Stimulated activated CD4-positive, alpha-beta T cell treated with anti-CD3 and anti-CD28 coated beads, Interleukin-1b, Interleukin-23, amount 100 ng/mL, for 1 hour (primary cell): ENCODE measurements at places on chromosomes 1 and 21.

- no peak for DNase-seq
Measured at GRCh38 chr1:8822373-8823294, 5.2 kb upstream of the RERE start.

- no peak for DNase-seq
Measured at GRCh38 chr21:43758111-43758641, 17.9 kb downstream of the CSTB start.

DNA sequence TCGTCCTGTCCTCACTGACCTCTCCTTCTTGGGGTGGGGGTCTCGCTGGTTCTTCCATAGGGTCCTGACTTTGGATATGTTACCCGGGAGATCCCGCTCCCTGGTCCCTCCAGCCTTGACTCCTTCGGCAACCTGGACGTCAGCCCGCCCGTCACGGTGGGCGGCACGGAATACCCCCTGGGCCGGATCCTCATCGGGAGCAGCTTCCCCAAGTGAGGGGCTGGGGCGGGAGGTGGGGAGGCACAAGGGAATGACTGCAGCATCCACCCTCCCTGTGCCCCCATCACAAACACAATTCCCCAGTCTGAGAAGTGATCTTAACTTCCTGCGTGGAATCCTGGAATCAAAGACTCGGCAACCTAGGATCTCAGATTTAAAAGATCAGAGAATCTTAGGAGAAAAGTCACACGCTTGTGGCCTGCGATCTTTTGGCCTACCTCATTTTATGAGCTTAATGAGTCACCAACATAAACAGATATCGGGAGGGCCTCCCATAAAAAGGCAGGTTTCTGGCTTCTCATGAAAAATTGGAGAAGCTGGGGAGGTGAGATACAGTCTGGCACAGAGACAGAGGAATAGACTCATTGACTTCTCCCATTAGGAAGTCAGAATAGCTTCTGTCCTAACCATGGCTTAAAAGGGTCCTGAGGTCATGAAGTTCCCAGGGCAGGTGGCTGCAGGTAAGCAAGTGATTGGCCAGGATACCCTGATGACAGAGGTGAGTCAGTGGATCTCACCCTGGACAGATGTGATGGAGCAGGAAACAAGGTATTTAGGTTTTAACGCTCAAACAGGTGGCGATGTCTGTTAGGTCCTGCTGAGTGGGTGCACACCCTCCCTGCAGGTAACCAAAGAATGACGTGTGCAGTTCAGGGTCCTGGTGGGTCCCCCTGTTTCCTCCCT, 15.9 kb upstream of the PADI3 start:
- DNase-seq: no peak

DNA sequence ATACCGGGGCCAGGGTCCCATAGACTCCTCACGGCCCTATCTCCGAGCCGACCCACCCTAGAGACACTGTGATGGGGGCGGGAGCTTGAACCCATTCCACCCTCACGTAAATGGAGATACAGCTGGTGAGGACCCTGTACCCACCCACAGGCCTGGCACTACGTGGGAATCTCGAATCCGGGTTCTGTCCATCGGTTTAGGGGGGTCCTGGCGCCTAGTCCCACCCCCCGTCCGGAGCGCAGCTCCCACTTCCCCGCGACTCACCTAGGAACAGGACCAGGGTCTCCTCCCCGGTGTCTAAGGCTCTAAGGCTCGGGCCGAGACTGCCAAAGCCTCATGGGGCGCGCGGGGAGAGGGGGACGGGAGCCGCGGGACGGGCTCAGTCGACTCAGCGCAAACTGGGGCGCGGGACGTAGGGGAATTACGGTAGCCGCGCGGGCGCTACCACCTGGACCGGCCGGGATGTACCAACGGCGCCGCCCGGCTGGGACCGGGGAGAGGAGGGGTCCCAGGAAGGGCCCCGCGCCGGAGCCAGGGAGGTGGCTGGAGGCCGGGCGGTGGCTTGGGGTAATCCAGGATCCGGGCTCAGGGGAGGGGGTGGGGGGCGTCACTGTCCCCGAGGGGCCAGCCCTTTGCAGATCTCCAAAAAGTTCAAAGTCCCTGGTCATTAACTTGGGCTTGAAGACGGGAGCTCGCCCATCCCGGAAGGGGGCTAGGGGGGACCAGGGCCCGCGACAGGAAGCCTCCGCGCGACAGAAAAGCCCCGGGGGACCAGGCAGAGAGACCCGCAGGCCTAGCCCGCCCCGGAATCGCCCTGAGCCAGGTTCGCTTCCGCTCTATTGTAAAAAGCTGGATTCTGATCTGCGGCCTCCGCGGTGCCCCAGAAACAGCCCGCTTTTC, 1.0 kb downstream of the PLEKHG5 start:
- DNase-seq: no peak

GRCh38 chr1:212355230-212355969, 59.3 kb downstream of the PACC1 start:
- no peak for DNase-seq

GRCh38 chr1:209600541-209600940, 17.0 kb downstream of the CAMK1G start:
- no peak for DNase-seq

GRCh38 chr1:230772457-230773395, 25.5 kb downstream of the CAPN9 start:
- no peak for DNase-seq

DNA sequence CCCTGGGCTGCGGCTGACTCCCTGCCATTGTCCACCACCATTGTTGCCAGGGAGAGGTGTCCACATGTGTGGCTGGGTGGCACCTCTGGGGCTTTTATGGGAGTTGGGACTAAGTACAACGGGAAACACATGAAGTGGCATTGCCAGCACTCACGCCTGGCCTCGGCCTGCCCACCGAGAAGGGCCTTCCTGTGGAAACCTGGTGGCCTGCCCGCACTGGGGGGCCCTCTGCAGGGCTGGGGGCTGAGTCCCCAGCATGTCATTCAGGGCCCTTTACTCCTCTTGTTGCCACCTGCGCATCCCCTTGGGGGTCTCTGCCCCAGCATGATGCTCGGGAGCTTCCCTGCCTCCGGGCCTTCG, 35.5 kb upstream of the RUNX3 start:
- no peak for DNase-seq

DNA sequence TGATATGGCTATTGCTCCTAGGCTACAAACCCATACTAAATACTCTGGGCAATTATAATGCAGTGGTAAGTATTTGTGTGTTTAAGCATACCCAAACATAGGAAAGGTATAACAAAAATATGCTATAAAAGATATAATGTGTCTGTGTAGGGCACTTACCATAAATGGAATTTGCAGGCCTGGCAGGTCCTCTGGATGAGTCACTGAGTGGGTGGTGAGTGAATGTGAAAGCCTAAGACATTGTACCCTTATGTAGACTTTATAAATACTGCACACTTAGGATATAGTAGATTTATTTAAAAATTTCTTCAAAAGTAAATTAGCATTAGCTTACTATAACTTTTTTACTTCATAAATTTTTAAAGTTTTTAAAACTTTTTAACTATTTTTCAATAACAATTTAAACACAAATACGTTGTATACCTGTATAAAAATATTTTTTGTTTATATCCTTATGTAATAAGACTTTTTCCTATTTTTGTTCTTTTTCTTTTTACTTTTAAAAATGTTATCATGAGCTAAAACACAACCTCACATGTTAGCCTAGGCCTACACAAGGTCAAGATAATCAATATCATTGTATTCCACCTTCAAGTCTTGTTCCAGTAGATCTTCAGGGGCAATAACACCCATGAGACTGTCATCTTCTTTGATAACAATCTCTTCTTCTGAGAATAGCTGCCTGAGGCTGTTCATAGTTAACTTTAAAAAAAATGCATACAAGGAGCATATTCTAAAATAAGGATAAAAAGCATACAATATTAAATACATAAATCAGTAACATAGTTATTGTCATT, 306.3 kb upstream of the RGS18 start:
- DNase-seq: no peak

DNA sequence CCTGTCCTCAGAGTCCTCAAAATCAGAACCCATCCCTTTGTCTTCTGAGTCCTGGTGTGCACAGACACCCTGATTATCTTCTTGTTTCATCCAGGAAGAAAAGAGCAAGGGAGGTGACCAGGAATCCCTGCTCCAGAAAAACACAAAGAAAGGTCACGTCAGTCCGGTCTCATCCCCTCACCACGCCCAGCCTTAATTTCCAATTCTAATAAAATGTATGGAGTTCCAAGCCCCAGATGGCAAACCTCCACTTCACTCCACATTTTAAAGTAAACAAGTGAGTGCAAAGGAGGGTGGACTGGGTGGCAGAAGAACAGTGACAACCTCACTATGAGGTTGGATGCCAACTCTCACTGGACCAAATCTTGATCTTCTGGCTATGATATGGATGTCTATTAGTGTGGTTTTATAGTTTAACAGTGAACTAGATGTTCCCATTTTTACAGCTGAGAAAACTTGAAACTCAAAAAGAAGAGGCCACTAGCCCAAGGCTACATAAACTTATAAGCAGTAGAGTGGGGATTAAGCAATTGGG, 22.0 kb downstream of the ZNF697 start:
- DNase-seq: no peak

- no peak for DNase-seq
Measured at GRCh38 chr1:194487172-194487571, 1300.8 kb upstream of the B3GALT2 start.

- DNase-seq: no peak
Measured at GRCh38 chr1:39648496-39648895, 9.1 kb upstream of the HEYL start.

- DNase-seq: no peak
Measured at GRCh38 chr1:155188268-155188667, 14.6 kb downstream of the TRIM46 start.

GRCh38 chr1:218711884-218712674, 366.9 kb downstream of the TGFB2 start:
- DNase-seq: no peak

GRCh38 chr1:147273409-147274336, 31.2 kb downstream of the CHD1L start:
- DNase-seq: no peak

- DNase-seq: no peak
Measured at GRCh38 chr1:9190234-9190633, 44.3 kb upstream of the H6PD start.

DNA sequence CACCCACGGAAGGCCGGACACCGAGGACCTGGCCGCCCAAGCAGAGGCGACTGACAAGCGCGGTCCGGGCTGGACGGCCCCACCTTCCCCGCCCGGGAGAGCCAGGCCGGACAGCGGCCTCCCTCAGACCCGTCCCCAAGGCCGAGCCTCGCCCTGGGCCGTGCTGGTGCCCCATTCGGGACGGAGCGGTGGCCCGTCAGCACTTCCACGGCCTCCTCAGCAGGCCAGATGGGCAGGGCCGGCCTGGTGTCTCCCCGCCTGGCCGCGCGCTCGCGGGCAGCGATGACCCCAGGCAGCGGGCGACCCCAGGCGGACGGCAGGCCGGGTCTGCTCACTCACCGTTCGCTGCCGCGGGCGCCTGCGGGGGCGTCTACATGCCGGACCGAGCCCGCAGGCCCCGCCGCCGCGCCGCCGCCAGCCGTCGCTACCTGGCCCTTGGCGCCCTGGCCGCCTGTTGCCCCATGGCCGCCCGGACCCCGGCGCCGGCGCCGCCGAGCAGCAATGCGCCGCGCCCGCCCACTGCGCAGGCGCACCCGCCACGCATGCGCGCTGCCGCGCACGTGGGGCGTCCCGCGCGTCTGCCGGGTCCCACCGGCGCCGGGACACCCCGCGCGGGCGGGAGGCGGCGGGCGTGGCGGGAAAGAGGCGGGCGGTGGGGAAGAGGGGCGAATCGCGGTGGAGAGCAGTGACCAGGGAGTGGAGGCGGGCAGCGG, at the start of gene NADK:
NADK (minus strand) TSS at position 521 of the 713 bp plus-strand sequence. CDS start 13,064 bp downstream, outside the sequence.
- peak; percentile 55 for DNase-seq
